Esophagus squamous epithelium (tissue), 5 donors: ENCODE measurements at places on chromosomes 6 and 20.

DNA sequence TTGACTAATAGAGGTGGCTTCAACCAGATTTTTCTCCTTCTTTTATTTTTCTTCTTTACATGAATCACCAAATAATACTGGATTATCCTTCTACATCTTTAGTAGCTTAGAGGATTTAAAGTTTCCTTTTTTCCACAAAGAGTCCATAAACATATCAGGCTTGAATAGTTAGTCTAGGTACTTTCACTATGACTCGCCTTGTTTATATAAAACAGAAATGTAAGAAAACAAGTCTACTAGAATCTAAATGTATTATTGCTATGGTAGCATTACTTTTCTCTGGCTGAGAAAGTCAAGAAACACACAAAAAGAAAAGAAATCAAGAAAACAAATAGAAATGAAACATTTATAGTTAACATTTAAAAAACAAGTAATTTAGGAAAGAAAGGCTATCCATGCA lies 215.2 kb downstream of the PTPRK start:
- DNase-seq = no peak

- DNase-seq = no peak
These were observed 143.6 kb downstream of the VEGFA start for GRCh38 chr6:43913375-43914271.

GRCh38 chr6:169035385-169036240 lies 218.0 kb downstream of the THBS2 start:
- no peak for DNase-seq

DNA sequence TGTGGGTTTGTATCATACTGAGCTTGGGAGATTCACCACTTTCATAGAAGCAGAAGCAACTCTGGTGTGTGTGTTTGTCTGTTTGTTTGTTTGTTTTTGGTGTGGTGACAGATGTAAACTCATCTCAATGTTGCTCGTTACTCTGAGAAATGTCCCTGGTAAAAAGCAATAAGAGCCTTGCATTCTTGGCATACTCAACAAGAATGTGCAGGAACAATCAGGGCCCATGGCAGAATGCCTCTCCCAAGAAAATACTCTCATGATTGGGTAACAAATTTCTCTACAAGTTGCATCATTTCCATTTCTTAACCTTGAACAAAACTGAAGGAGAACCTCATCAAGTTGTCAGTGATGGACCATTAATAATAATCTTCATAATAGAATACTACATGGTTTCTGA lies 43.0 kb upstream of the PKHD1 start:
- no peak for DNase-seq

DNA sequence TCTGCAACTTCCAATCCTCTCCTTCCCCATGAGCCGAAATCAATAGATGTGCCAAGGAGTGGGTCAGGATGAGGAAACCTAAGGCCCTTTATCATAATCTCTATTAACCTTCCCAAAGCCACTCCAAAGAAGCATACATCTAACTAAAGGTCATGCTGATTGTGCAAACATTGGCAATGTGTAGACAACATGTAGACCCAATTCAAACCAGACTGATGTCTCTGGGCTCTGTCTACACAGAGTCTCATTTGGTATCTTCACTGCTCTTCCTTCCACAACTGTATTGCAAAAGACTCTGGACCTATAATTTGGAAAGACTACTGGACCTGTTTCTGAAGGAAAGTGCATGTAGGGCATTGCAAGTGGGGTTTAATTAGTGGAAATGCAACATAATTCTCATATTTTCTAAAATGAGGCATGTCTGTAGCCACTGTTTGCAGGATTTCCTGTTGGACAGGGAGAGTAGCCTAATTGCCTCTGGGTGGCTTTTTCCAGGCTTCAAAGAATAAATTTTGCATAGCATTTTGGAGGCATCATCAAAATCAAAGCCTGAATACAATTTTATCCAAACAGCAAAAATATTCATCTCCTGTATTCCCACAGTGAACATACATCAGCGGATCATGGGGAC lies 35.0 kb upstream of the MLIP start:
- DNase-seq = no peak

DNA sequence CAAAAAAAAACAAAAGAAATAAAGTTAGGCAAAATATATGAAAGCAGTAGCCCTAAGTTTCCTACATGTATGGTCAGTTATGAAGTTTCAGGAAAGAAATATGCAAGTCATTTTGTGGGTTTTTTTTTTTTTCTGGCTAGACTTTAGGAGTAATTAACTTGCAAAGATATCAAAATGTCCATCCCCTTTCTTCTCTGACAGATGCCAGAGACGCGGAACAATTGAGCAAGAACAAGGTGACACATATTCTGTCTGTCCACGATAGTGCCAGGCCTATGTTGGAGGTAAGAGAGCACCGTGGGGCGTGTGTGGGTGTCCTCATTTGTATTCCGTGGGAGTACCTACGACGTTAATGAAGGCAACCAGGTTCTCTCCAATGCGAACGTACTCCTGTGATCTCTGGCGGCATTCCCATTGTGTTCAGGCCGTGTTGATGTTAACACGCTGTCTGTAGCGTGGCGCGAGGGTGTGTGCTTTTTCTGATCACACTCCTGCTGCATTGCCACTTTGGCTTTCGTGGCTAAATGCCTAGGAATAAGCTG lies 19.5 kb downstream of the DUSP22 start:
- DNase-seq = no peak
